ENCODE measurements at places on chromosomes 3 and 15.

GRCh38 chr15:31435912-31436628 lies 109.4 kb downstream of the KLF13 start:
- DNase-seq = peak; percentile 83

- DNase-seq = no peak
Observed at GRCh38 chr3:190108804-190109203, 11.9 kb downstream of the P3H2 start.

DNA sequence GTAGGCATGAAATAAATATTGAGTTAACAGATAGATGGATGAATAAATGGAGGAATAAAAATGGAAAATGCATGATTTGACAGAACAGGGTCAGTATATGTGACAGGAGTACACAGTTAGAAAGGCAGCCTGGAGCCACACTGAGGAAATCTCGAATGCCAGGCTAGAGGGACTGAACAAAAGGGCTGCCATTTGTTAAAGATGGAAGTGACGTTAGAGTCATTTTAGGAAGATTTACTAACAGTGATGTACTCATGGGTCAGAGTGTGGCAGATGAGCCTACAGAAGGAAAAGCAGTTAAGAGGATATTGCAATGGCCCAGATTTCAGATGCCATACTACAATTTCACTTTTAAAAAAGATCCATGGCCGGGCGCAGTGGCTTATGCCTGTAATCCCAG lies 7.4 kb upstream of the TMPRSS7 start:
- DNase-seq = no peak

GRCh38 chr3:42651248-42652091 lies 2.0 kb upstream of the ZBTB47 start:
- DNase-seq = no peak

DNA sequence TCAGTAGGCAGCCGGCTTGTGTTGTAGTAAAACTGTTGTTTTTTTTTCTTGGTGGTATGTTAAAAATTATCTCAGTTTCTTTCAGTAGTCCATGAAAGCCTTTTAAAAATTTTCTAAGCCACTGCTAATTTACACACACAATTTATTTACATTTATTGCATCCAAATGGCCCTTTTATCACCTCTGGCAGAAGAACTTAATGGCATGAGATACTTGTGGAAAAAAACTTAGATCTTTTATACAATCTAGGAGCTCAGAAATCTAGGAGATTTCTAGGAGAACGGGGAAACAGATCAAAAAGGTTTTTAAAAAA lies 1.4 kb downstream of the PPP2R3A start:
- DNase-seq = no peak

Data from activated CD8-positive, alpha-beta memory T cell treated with anti-CD3 and anti-CD28 coated beads, Interleukin-2, amount 50 U/mL, for 48 hours (primary cell).